CD4-positive, alpha-beta memory T cell (primary cell): ENCODE measurements at places on chromosomes 11 and 22. TPM values are rescaled to one million over a fixed set of nuclear protein-coding genes. Genes with fewer than 3 reads are reported as not detected.

The LDHAL6A gene
- 0.20 TPM for total RNA-seq

DNA sequence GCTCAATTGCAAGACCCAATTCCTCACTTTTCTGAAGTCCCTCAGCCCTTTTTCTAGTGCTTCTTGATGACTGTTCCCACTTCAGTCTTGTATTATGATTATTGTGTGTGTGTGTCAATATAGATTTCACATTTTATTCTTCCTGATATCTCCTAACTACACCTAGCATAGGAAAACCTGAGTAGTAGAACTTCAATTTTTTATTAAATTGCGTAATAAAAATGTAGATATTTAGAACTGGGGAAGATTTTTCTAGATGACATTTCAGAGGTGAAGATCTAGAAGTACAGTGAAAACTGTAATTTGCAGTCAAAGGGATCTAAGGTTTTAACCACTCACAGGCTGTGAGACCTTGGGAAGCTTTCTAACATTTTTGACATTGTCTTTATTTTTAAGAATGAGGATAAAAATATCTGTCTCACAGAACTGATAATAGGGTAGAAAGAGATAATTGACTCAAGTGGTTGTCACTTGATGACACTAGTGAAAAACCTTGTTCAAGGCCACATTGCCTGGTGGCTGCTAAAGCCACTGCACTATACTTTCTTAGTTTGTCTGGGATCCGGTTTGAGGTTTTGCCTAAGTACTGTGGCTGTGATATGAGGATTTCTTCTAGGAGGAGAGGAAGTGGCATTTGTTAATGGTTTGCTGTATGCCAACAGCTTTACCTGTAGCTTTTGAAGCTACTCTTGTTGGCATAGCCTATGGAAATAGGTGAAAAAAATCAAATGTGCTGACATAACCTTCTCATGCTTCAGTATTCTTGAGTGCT lies 32.2 kb upstream of the SESN3 start:
- DNase-seq: no peak

The PIWIL4 gene
- total RNA-seq: 1.6 TPM

The MYRF gene
- 0.94 TPM for total RNA-seq

DNA sequence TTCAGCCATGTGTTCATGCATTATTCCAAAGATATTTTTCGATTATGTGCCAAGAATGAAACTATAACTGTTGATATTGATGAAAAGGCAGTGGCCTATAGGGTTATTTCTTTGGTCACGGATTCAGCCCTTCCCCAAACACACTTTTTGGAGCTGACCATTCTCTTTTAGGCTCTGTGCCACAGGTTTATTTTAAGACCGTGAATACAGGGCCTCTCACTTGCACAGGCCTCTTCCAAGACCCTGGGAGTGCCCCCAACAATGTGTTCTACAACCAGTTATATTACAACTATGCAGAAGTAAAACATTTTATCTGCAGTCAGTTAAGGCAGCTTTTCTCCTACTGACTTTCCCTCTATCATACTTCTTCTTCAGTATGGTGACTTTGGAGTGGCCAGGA lies 104.6 kb downstream of the ALX4 start:
- DNase-seq: no peak

- no peak for DNase-seq
Measured at GRCh38 chr22:45650721-45651120, 20.9 kb upstream of the ATXN10 start.
